H54 (cell line): ENCODE measurements at places on chromosomes 1 and 21.
A peak's percentile ranks its signal among the peaks of the same experiment; 100 is the strongest.

GRCh38 chr1:67749844-67750690, 65.1 kb downstream of the GADD45A start:
- no peak for DNase-seq

DNA sequence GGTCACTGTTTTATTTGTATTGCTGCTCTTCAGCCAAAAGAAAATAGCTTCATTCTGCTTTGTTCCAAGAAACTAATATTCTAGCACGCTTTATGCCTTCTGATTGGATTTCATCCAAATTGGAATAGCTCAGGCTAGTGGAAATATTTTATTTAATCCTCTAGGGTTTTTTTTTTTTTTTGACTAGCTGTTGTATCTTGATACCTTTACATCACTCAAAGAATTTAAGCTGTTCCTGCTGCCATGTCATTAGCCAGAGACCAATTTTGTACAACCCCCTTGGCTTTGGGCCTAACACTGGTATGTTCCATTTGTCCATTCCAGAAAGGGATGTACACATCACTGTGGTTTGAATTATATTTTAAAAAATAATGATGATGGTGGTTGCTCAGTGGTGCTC, 103.0 kb downstream of the DISC1 start:
- no peak for DNase-seq

GRCh38 chr1:66695116-66695515, 57.1 kb upstream of the DYNLT5 start:
- no peak for DNase-seq

- no peak for DNase-seq
Observed at GRCh38 chr1:55478742-55479141, 263.6 kb upstream of the USP24 start.

DNA sequence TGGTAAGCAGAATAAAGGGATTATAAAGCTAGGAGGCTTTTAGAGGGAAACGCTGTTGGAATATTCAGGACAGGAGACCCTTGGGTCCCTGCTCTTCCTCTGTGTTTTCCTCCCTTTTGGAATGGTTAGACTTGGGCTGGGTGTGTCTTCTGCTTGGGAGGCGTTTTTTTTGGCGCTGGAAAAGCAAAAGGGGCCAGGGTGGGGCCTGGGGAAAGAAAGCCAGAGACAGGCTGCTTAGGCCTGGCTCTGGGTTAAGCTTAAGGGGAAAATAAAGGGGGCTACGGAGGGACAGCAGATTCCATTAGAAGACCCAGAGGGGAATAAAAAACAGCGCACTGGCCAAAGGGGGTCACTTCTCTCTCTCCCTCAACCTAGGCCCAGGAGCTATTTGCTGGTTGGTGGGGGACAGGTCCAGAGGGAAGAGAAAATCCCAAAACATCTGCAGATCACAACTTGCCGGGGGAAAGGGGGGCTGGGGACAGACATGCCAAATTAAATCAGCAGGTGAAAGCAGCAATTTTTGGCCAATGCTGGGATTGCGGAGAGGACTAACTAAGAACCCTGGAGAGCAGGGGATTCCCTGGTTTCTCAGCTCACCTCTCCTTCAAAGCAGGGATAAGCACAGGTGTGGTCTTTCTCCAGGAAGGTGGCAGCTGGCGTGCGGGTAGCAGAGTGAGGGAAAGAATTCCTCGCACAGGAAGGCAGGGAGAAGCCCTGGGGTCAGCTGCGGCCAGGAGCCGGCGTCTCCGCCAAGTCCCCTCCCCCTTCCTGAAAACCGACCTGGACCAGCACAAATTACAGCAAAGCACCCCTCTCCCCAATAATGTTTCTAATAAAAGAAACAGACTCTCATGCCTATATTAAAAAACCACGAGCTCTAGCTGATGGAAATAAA, 82.2 kb upstream of the AK4 start:
- DNase-seq: peak; percentile 24

GRCh38 chr1:54212872-54213271, 12.9 kb downstream of the MRPL37 start:
- no peak for DNase-seq

DNA sequence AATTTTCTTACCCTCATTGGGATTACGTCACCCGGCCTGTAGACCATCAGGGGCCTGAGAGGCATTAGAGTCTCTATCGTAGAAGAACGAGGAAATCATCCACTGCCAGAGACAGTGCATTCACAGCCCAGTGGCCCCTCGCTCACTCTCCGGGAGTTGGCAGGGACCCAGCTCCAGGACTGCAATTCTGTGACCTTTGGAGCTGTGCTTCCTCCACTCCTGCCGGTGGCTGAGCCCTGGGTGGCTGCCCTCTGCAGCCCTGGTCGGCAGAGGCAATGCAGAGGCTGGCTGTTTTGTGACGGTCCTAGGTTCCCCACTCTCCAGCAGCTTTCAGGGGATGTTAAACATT, 12.7 kb downstream of the SLC37A1 start:
- DNase-seq: no peak

DNA sequence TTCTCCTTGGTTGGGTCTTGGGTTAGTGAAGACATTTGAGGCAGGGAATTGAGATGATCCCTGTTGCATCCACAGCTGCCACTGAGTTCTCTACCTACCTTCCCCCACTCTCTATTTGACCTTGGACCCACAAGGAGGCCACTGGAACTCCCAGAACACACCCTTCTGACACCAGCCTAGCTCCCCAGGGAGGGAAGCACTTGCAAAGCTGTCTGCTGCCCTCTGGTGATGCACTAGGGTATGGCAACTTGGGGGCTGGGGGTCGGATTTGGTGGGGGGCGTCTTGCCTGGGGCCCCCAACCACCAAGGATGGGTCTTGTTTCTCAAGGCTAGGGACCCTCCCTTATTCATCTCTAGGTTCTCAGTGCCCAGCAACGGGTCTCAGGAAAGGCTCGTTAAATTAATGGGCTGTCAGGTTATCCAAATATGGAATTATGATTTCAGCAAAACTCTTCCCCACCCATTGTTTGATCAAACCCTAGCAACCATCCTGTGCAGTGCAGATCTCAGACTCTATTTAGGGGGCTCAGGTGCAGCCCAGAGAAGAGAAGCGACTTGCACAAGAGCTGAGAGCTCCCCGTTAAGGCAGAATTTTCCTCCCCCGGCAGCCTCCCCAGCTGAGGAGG, 177.8 kb upstream of the KLHDC7A start:
- DNase-seq: no peak

DNA sequence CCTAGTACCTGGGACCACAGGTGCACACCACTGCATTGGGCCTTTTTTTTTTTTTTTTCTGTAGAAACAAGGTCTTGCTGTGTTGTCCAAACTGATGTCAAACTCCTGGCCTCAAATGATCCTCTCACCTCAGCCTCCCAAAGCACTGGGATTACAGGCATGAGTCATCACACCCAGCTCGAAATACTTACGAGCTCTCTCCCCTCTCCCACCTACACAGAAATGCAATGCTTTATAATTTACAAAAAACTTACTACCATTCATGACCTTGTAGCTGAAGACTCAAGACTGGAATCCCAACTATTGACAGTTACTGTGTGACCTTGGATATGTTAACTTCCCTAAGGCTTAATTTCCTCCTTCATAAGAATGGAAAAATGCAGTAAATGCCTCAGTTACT, 18.7 kb downstream of the FOXJ3 start:
- no peak for DNase-seq
